ENCODE measurements at places on chromosomes 3 and 15. TPM values are rescaled to one million over a fixed set of nuclear protein-coding genes. Genes with fewer than 3 reads are reported as not detected.

DNA sequence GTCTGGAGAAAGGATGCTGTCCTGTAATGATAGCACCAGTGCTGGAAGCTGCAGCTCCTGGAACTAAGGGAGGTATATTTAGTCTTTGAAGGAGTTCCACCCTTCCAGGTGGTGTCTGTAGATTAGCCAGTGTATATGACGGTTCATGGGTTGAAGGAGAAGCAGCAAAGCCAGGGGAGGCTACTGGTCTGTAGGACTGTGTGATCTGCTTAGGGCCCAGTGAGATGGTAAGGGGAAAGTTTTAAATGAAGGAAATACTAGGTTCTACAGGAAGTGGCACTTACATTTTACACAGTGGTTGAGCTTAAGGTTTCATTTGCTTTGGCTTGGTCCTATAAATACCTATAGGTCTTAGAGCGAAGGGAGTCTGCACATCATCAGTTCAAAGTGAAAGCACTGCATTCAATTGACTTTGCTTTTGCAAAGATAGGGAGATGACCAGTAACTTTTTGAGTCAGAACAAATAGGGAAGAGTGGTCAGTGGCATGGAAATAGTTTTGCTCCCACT is 5.6 kb downstream of the SLC25A38 start:
- DNase-seq = no peak

- no peak for DNase-seq
These were observed 202.7 kb upstream of the LRIG1 start for GRCh38 chr3:66703501-66703900.

DNA sequence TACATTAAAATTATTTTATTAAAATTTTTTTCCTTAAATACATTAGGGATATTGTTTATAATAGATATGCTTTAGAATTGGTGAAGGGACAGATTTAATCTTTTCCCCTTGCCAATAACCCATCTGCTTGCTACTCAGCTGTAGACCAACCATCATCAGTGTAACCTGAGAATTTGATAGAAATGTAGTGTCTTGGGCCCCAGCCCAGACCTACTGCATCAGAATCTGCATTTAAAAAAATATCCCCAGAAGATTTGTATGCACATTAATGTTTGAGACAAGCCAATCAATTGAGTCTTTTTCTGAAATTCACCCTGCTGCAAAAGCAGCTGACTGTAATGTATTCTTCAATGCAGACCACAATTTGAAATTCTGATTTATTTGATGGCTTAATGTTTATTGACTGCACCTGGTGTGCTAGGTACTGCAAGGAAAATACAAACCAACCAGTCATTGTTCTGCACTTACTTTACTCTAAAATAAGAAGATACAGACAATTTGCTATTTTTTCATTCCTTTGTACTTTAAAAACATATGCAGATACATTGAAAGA is 190.7 kb upstream of the SGO1 start:
- DNase-seq = no peak

DNA sequence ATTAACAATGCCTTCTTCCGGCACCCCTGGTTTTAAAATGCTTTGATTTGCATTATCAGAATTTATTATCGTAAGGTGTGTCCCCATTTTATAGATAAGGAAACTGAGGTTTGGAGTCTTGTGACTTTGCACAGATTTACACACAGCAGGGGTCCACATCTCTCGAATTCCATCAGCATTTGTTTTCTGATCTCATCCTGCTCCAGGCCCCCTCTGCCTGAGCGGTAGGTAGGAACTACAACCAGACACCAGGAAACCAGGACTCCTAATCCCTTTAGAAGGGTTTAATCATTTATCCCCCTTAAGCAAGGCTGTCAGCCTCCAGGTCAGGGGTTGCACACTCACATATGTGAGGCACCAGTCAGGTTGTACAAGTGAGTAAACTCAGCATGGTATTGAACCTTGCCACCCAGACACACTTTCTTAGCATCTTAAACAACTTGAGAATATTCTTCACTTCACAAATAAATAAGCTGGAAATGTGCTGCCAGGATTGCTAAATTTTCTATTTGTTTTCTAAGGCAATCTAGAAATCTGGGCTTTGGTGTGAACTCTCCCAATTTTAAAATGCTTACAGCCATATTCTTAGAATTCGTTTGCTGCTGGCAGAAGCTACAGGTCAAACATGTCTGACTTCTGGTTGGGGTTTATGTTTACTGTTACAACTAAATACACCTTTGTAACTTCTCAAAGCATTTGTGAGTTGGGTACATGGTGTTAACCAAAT is 31.7 kb upstream of the CMTM7 start:
- DNase-seq = no peak

DNA sequence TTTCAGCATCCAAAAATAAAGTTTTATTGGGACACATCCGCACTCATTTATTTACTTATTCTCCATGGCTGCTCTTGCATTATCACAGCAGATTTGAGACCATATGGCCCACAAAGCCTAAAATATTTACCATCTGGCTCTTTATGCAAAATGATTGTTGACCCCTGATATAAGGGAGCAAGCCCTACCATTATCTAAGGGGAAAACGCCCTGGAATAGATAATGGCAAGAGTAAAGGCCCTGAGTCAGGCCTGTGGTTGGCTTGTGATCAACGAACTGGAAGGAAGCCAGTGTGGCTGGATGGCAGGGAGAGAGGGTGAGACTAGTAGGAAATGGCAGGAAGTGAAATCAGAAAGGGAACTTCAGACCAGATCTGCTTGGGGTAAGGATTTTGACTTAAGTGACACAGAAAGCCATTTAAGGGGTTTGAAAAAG is 24.6 kb upstream of the DMXL2 start:
- no peak for DNase-seq

DNA sequence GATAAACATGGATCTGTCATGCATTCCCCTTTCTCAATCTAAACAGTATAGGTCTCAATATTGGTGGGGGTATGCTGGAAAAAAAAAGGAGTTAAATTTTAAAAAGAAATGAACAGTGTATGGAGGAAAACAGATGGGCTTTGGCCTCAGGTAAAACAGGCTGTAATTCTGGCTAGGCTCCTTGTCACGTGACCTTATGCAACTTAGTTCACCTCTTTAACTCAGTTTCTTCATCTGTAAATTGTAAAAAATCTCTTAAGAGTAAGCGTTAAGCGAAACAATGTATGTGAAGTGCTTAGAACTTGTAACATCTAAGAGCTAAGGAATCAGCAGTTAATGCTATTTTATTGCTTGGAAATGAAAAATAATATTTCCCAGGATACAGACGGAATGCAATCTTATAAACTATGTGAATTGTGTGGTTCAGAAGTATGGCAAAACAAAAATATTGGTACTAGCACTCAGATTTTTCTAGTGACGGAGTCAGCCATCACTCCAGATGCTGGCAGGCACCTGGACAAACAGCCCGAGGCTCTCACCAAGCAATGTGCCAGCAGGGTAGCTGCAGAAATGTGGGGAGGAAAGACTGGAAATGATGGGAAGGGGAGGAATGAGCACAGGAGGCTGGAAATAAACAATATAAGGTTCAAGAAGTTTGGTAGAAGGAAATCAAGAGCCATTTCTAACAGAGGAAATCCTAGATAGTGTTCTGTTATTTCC is 172.8 kb downstream of the USP13 start:
- no peak for DNase-seq

Gene STRIT1
- not detected for total RNA-seq

DNA sequence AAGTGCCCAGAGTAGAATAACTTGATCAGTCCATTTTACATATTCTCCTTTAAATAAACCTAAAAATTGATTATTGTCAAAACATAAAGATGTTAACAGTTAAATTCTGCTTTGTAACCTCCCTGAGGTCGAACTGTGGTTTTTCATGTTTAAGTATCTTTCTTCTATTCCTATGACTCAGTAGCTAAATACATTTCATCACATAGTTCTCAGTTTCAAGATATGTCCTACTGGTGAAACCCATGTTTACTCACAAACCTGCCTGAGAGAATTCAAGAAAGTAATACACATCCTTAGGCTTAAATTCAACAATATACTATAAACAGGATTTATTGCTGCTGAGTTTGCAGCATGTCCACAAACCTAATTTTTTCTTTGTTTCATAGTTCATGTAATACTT is 692.9 kb downstream of the ZPLD1 start:
- no peak for DNase-seq

DNA sequence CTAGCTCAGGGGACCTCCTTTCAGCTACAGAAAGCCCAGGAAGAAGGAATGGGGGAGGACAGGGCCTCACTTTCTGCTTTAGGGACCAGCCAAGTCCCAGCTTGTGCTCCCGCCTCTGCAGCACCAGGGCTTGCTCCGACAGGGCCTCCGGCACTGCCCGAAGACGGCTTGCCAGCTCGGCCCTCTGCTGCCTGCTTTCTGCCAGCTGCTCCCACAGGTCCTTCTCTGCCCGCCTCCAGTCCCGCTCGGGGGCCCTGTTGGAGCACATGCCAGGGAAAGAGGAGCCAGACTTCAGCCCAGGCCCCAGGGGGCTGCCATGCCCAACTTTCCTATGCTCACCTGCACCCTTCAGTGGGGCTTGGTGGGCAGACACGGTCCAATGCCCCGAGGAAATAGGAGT is 4.3 kb upstream of the CLK3 start:
- no peak for DNase-seq

Gene CSK
- 48.0 TPM for total RNA-seq

DNA sequence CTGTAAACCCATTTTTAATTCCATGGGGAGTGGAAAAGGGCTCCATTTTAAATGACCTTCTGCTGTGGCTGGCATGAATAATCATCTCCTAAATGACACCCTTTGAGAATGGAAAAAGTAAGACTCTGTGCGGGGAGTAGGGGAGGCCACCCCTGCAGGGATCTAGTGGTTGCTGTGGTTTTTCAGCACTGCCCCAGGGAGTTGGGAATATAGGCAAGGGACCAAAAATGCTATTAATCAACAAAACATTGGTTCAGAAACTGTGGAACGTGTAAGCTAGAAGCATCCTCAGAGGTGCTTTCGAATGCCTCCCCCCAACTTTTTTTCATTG is 30.1 kb upstream of the ADAMTS7 start:
- no peak for DNase-seq

DNA sequence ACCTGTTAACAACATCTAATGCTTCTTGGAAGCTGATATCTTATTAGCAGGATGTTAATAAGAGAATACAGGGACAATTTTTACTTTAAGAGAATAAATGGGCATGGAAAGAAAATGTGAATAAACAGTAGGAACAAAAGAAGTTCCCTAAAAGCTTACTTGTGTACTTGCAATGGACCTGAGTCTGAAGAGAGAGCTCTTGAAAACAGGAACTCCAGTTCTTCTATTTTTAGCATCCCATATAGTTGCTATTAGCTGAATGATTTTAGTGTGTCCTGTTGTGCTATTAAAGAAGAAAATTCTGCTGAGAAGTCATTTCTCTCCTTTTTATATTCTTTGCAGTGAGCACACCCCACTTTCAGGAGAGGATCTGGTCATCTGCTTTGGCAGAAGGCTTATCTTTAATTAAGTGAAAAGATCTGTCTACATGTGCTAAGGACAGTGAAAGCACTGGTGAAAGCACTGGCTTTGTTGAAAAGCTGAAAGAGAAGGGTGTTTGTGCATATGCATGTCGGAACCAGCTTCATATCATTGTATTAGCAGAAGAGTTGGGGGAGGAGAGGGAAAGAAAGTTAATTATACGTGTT is 1.4 kb upstream of the ST3GAL6 start:
- DNase-seq = no peak

Gene GOLGA8S
- total RNA-seq = 1.4 TPM

GRCh38 chr3:178059119-178059518 is 477.1 kb upstream of the KCNMB2 start:
- DNase-seq = no peak

GRCh38 chr15:36407647-36408046 is 171.8 kb upstream of the CDIN1 start:
- DNase-seq = no peak

- no peak for DNase-seq
These were observed 16.1 kb downstream of the FILIP1L start for GRCh38 chr3:100097919-100098783.

GRCh38 chr15:74235962-74236361 is at the start of gene CCDC33:
CCDC33 (plus strand) TSS chr15:74236326; CDS start chr15:74236720, 394 bp downstream.
- no peak for DNase-seq

- no peak for DNase-seq
These were observed 81.9 kb upstream of the SLC25A36 start for GRCh38 chr3:140859592-140860336.

- DNase-seq = no peak
These were observed 135.6 kb upstream of the SUCLG2 start for GRCh38 chr3:67790043-67790442.

DNA sequence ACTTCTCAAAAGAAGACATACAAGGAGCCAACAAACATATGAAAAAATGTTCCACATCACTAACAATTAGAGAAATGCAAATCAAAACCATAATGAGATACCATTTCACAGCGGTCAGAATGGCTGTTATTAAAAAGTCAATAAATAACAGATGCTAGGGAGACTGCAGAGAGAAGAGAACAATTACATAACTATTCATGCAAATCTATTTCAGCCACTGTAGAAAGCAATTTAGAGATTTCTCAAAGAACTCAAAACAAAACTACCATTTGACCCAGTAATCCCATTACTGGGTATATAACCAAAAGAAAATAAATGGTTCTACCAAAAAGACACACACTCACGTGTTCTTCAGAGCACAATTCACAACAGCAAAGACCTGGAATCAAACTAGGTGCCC is 116.3 kb downstream of the VPS13C start:
- DNase-seq = no peak

Gene EDC3
- 44.0 TPM for total RNA-seq

Gene DAZL
- not detected for total RNA-seq

Gene CRYGS
- 6.3 TPM for total RNA-seq

Gene ZNF80
- total RNA-seq = not detected

GRCh38 chr15:60553163-60553562 is 74.2 kb upstream of the ICE2 start:
- no peak for DNase-seq

- DNase-seq = no peak
These were observed 18.3 kb downstream of the TBC1D21 start for GRCh38 chr15:73891328-73892315.

Gene TTLL13
- 0.33 TPM for total RNA-seq

Gene ALDH1A3
- total RNA-seq = 8.0 TPM

GRCh38 chr3:179608931-179609720 is 4.5 kb downstream of the NDUFB5 start:
- DNase-seq = no peak

DNA sequence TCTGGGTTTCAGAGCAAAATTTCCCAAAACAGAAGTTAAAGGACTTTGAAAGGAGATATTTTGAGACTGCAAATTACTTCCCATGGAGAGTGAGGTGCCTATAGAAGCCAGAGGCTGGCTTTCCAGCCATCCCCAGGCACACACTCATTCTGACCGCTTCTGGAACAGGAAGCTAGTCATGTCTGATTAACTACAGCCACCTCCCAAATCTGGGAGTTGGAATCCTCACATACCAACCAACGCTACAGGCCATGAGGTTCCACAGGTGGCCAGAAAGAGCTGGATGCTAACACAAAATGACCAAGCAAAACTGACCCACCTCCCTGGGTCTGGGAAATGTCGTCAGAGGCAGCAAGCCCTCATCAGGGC is 87.2 kb downstream of the SNRK start:
- no peak for DNase-seq

GRCh38 chr3:172701751-172702150 is 9.1 kb downstream of the NCEH1 start:
- DNase-seq = no peak

- DNase-seq = no peak
These were observed 54.3 kb upstream of the FGD5 start for GRCh38 chr3:14764331-14765059.

All from dorsolateral prefrontal cortex (tissue), 122 donors.